HT-29 (cell line): ENCODE measurements at places on chromosomes 11 and 22.
A peak's percentile ranks its signal among the peaks of the same experiment; 100 is the strongest.

DNA sequence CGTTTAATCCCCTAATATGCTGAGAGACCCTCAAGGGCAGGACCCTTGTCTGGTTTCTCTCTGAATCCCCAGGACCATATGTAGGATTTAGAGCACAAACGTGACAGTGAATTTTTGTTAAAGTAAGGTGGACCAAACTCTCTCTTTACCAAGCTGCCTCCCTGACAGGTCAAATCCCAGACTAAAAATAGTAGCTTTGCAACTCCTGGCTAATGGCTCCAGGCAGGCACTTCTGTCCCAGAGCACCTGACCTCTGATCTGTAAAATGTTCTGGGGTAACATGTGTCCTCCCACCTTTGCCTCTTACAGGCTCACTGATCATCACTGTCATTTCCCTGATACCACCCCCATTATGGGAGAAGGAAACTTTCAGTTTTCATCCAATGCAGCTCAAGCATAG is 152.3 kb downstream of the SPON1 start:
- DNase-seq: no peak

GRCh38 chr11:85076535-85077330 is 550.4 kb downstream of the DLG2 start:
- DNase-seq: no peak

DNA sequence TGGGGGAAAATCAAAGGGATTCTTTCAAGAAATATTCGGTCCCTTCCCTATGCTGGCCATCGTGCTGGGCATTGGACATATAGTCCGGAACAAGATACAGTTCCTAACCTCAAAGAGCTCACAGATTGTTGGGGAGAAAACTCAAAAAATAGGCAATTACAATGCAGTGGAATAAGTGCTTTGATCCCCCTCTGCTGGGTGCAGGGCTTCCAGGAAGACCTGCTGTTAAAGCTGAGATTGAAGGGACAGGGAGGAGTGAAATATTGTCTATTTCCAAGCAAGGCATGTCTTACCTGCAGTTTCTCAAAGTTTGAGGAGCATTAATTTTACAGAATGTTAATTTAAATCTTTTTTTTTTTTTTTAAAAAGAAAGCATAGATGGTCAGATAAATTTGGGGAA is 75.1 kb upstream of the SESN3 start:
- DNase-seq: no peak

DNA sequence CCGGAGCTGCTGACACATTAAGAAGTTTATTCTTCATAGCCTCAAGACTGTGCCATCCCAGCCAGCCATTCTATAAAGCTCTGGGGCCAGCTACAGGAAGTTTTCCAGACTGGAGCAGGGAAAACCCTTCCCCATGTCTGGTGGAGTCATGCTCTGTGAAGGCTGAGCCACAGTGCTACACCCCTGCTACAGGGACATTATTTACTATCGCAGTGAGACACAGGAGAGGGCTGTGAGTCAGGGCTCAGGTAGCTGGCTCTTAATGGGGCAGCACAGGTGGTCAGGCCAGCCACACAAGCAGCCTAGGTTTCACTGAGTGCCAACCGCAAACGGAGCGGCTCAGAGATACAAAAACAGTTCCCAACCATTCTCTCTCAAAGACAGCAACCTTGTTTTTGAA is 12.1 kb downstream of the HPS4 start:
- peak; percentile 88 for DNase-seq

- DNase-seq: no peak
Measured at GRCh38 chr11:55457641-55458040, 89.9 kb downstream of the OR4A15 start.

DNA sequence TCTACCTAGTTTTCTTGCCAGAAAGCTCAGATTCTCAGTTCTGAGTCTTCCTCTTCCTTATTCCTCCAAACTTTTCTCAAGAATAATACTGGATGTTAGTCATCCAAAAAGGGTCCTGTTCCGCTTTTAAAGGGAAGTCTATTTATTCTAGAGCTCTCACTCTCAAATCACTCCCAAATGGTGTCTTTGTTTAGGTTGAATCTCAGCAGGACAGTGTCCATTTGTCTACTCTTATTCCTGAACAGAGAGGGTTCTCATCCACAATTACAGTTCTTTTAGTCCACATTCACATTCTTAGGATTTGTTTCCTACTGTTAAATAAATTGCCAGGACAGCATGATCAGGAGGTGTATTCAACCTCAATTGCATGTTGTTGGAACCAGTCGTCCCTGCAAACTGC is 61.3 kb downstream of the MUC15 start:
- no peak for DNase-seq

GRCh38 chr11:96074551-96075310 is 150.8 kb upstream of the MTMR2 start:
- no peak for DNase-seq

DNA sequence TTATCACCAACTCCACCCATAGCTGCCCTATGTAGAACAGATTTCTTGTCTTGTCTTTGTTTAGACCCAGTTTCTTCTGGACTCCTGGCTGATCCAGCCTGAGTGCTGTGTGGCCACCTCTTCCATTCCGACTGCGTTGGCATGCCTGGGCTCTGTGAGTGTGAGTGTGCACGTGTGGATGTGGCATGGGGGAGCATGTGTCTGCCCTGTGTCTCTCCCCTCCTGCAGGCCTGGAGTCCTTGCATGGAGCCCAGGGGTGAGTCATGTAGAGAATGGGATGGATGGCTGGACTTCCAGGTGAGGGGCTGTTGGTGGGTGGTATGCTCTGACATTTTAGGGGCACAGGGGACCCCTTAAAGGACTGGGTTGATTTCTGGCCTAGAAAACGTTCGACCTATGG is 194.7 kb downstream of the GRIK4 start:
- DNase-seq: no peak

- no peak for DNase-seq
Measured at GRCh38 chr11:83717537-83717936, 431.4 kb upstream of the CCDC90B start.

DNA sequence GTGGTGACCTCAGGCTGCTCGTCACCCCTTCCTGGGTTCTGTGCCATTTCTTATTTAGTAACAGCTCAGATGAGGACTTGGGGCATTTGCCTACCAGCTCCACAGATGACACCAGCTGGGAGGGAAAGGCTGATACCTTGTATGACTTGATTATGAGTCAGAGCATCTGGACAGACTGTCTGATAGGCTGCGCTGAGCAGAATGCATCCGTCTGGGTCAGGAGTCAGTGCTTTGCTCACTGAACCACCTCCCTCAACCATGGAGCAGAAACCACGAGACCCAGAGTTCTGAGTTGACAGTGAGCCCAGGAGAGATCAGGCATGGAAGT is 6.8 kb downstream of the ST14 start:
- DNase-seq: peak; percentile 93

DNA sequence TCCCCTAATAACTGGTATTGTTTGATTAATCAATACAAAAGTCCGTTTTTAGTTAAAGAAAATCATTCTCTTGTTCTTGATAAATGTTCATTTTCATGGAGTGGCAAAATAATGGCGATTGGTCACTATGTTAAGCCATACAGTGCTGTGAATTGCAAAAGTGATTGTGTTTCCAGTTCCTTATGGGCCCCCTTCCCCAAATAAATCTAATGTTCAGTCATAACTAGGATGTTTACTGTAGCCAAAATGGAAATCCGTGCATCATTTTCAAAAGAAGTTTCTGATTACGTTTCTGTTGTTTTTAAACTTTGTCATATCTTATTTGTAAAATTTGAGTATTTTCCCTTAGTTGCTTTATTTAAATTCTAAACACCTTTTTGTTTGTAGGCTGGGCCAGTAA is 845 bp downstream of the RBM7 start:
- DNase-seq: peak; percentile 40
